ENCODE measurements at places on chromosomes 7 and 10.

- peak; percentile 34 for DNase-seq
Measured at GRCh38 chr7:102412548-102412947, 16.4 kb downstream of the PRKRIP1 start.

GRCh38 chr10:132534391-132535064 is 3.1 kb upstream of the INPP5A start:
- no peak for DNase-seq

DNA sequence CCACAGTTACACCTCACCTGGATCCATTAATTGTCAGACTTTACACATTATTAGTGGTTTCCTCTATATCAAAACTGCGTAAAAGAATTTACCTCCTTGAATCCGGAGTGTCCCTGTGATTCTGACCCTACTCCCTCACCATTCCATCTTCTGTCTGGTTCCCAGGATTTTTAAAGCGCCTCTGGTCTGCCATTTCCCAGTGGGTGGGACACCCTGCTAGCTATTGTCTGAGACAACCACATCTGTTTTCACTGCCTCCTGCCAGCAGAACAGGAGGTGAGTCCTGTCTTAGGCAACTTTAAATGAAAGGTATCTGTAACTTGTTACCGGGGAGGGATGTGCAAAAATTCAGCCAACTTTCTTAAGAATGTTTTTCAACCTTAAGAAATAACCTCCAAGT is 2.3 kb downstream of the MACROH2A2 start:
- no peak for DNase-seq

DNA sequence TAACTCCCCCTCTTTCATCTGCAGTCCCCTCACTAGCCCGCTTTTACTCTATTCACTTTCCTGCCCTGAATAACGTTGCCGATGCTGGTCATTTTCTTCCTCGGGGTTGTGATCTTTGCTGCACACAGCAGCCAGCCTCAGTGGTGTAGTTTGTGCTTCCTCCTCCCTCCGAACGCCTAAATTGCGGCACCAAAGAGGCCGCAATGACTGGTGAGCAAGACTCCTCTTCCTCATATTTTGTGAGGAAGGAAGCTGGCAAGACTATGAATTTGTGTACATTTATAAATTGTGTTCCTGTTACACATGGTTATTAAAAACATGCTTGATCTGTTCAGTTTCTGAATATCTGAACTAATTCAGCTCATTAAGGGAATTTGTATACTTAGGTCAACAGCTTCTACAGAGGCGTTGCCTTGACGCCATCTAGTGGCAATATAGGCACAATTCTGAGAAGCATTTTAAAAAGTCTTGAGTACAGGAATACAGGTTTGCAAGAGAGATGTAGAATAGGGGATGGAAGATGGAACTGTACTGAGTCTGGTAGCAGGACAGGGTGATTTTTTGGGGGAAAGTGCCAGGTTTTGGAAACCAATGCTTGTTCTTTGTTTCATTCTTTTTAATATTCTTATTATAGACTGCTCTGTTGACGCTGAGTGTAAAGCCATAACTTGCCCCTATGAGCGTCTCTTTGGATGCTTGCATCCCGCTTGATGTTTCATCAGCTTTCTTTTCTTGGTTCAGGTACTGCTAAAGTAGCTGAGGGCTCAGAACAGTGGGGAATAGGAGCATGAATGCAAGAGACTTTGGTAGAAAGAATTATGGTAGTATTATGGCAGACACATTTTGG is 4.1 kb upstream of the TAS2R5 start:
- DNase-seq = no peak

DNA sequence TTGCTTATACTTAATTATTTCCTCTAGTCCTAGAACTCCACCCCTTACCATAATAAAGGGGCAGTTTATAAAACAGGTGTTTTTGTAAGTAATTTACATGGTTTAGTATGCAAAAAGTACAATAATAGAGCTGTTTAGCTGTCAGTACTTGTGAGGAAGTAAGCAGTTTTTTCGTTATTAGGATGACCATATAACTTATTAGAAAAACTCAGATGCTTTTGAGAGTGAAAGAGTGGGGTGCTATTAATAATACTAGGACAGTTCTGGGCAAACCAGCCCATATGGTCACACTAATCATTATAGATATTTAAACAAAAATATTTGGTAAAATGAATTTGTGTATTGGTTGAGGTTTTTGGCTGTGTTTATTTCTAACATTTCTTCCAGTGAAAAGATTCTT is 201.9 kb upstream of the KAT6B start:
- no peak for DNase-seq

DNA sequence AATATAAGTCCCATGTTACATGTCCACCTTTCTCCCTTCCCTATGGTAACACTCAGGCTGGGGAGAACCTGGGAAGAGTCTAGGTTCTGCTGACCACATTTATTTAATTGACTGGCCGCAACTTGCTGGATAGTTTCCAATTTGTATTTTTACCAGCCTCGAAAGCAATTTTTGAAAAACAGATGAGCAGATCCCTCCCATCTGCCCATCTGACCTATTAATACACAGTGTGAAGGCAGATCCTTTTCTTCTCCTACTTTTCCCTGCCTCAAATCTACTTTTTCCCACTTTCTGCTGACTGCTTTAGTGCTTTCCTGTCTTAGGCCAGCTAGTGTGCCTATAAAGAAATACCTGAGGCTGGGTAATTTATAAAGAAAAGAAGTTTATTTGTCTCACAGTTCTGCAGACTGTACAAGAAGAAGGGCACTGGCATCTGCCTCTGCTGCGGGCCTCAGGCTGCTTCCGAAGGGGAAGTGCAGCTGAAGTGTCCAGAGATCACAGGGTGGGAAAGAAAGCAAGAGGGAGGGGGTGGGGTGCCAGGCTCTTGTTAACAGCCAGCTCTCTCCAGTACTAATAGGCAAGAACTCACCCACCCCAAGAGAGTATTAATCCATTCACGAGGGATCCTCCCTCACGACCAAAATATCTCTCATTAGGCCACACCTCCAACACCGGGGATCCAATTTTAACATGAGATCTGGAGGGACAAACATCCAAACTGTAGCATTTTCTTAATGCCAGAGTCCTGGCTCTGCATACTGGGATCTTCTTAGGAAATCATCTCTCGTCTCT is 336.0 kb upstream of the IGFBP3 start:
- no peak for DNase-seq

- no peak for DNase-seq
Measured at GRCh38 chr7:48038815-48039506, 3.6 kb downstream of the C7orf57 start.
